Kidney glomerular epithelial cell (primary cell): ENCODE measurements at places on chromosomes 13 and 19.

GRCh38 chr13:46665633-46666482, 112.9 kb downstream of the LRCH1 start:
- no peak for DNase-seq

DNA sequence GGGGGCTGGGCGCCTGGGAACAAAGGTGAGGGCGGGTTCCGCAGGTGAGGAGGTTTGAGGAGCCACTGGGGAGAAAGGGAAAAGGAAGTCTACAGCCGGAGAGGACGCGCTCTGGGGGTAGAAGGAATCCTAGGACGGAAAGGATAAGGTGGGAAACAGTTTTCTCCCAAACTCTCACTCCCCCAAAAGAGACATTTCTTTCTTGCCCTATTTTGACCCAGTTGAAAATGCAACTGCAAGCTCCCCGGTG, 651 bp upstream of the POLR1D start:
- no peak for DNase-seq

DNA sequence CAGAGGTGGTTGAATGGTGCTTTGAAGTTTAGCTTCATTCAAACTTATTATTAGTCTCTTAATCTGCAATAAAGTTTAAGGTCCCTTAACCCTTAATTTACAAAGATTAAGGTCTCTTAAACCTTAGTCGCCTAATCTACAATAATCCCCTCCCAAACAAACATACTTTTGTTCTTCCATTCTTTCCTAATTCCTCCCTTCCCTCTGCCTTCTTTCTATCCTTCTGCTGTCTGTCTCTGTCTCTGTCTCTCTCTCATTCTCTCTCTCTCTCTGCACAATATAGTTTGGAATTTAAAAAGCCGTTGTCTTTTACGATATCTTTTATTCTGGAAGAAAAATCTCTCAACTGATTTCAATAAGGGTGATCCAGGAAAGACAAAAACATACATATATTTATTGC, 1096.8 kb upstream of the ATXN8OS start:
- no peak for DNase-seq

DNA sequence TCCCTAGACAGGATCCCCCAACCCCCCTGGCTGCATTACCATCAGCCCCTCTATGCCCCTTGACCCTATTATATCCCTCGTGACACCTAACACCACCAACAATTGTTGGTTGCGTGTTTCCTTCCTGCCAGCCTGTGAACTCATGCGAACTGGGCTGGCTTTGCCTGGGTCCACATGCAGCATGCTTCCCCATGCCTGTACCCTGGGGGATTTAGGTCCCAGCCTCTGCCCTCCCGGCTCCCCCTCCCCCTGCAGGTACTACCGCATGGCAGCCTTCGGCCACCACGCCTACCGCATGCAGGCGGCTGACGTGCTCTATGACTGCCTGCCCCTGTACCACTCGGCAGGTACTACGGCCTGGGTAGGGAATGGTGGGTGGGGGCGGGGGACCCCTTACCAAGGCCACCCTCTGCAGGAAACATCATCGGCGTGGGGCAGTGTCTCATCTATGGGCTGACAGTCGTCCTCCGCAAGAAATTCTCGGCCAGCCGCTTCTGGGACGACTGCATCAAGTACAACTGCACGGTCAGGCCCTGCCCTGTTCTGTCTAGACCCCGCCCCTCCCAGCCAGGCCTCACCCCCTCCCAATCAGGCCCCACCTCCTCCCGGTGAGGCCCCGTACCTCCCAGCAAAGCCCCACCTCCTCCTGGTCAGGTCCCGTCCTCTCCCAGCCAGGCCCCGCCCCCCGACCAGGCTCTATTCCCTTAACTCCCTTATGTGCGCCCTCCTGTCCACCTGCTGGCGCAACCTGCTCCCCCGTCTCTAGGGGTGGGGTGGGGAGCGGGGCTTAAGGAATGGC, 18.5 kb downstream of the SLC27A1 start:
- no peak for DNase-seq

- no peak for DNase-seq
These were observed 4.2 kb downstream of the SSC5D start for GRCh38 chr19:55492362-55492944.

GRCh38 chr13:40980461-40980860, 38.7 kb downstream of the ELF1 start:
- no peak for DNase-seq

DNA sequence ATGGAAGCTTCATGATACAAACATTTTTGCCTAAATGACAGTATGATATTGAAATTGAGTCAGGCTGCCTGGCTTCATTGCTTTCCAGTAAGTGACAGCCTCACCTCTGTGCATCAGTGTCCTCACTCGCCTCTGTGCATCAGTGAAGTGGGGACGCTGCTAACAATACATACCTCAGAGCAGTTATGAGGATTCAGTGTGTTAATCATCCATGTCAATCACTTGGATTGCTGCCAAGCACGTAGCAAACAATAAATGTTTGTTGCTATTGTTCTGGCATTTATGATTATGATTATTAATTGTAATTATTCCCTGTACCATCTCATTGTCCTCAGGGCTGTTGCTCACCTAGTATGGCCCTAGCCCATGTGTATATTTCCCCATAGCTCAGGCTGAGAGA, 8.8 kb downstream of the PPP2R1A start:
- no peak for DNase-seq

- peak; percentile 51 for DNase-seq
These were observed 2.1 kb downstream of the NECTIN2 start for GRCh38 chr19:44848036-44848811.
